CD4-positive, alpha-beta T cell treated with Interleukin-21 for 1 hour (primary cell): ENCODE measurements at places on chromosomes 4 and X.

GRCh38 chr4:122842984-122843531 lies 16.4 kb downstream of the FGF2 start:
- DNase-seq = no peak

DNA sequence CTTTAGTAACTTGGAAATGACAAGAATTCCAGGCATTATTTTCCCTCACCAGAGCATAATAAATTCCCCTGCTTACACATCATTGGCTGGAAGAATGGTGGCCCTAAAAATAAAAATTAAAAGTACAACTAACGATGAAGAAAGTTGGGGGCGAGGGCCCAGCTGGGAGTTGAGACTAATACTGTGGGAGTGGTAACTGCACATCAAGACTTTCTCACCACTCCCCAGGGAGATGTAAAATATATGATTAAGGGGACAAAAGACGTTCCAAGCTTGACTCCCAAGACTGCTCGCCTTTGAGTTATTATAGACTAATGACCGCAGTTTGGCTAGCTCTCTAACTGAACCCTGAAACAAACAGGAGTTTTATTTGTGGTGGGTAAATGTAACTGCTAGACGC lies 30.0 kb downstream of the SMIM31 start:
- no peak for DNase-seq

DNA sequence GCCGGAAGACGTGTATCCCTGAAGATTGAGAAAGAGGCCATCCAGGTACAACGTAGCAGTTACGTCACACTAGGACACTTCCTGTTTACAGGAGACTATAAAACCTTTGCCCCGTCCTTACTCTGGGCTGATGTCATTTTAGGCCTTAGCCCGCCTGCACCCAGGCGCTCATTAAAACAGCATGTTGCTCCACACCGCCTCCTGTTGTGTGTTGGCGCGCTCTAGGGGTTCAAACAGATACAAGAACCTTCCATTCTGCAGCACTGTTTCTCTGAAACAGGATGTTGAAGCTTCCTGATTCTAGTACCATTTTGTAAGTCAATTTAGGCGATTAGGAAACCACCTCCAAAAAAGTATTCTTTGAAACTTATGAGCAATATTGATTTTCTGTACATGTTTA lies 722.1 kb downstream of the PCDH7 start:
- DNase-seq = no peak

GRCh38 chr4:151804086-151804630 lies 43.4 kb upstream of the GATB start:
- DNase-seq = no peak

DNA sequence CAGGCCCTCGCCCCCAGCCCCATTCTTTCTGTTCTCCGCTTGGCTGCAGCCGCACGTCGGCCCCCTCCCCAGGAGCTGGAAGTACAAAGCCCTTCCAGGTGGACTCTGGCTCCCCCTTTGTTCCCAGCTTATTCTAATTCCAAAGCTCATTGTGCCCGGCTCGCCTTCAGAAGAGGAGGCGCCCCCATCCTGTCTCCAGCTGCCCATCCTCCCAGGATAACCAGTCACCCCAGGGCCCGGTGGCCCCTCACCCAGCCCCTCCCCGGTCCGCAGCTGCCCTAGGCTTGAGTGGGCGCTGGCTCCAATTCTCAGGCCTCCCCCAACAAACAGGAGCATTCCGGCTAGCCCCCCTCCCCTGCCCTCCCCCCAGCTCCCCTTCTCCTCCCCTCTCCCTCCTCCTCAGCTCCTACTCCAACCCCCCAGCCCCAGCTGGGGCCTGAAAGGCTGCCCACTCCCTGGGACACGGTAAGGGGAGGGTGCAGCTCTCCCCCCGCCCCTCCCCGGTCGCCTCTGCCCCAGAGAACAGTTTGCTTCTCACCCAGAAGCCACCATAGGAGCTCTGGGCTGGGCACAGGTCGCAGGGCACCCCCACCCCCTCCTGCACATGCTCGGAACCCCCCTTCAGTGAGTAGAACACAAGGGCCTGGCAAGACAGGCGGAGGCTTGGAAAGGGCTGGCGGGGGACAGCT lies 3.1 kb upstream of the SLC6A8 start:
- no peak for DNase-seq

GRCh38 chrX:11269996-11270395 lies 23.2 kb upstream of the AMELX start:
- no peak for DNase-seq

DNA sequence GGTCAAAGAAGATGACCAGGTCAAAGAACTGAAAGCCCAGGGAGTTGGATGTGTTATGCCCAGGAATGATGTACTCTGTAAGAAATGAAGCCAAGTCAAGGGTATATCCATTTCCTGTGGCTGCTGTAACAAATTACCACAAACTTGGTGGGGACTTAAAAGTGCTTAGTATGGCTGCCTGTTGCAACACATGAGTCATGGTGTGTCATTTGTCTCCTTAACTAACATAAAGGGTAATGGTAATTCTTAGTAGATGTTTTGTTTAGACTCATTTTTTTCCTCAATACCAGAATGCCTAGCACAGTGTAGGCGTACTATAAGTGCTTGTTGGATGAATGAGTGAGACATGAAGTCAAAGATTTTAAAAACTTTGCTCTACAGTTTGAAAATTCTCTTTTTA lies 45.7 kb downstream of the SYTL5 start:
- DNase-seq = no peak

GRCh38 chr4:110543577-110543976 lies 67.6 kb downstream of the ENPEP start:
- no peak for DNase-seq

DNA sequence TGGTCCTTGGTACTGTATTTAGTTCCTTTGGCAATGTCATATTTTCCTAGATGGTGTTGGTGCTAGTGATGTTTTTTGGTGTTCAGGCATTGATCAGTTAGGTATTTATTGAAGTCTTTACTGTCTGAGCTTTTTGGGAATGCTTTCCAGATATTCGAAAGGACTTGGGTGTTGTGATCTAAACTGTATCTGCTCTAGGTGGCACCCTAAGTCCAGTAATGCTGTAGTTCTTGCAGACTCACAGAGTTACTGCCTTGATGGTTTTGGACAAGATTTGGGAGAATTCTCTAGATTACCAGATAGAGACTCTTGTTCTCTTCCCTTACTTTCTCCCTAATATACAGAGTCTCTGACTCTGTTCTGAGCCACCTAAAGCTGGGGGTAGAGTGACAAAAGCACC lies 513.6 kb upstream of the PITX2 start:
- no peak for DNase-seq
